Activated naive CD4-positive, alpha-beta T cell treated with anti-CD3 and anti-CD28 coated beads, Interleukin-2, amount 50 U/mL, for 72 hours (primary cell): ENCODE measurements at places on chromosomes 1 and 21. TPM values are rescaled to one million over a fixed set of nuclear protein-coding genes. Genes with fewer than 3 reads are reported as not detected.

The MFAP2 gene
- 0.37 TPM for total RNA-seq

The CAPN2 gene
- 7.0 TPM for total RNA-seq

The SLC44A3 gene
- total RNA-seq = not detected

The SNRNP40 gene
- total RNA-seq = 94.8 TPM

The PRR9 gene
- not detected for total RNA-seq

The ARHGAP29 gene
- 0.16 TPM for total RNA-seq

The SLC37A1 gene
- total RNA-seq = 15.2 TPM

The TBX19 gene
- total RNA-seq = 2.0 TPM

The TMOD4 gene
- 0.77 TPM for total RNA-seq

The ST6GALNAC5 gene
- not detected for total RNA-seq

The PRELP gene
- not detected for total RNA-seq

The VASH2 gene
- 0.39 TPM for total RNA-seq

The MAP10 gene
- 1.9 TPM for total RNA-seq

The LEFTY1 gene
- 0.54 TPM for total RNA-seq

The ACKR1 gene
- total RNA-seq = not detected

The OR2L5 gene
- not detected for total RNA-seq

The WNT2B gene
- 0.16 TPM for total RNA-seq

The OR10R2 gene
- not detected for total RNA-seq

The BTG2 gene
- total RNA-seq = 87.2 TPM

DNA sequence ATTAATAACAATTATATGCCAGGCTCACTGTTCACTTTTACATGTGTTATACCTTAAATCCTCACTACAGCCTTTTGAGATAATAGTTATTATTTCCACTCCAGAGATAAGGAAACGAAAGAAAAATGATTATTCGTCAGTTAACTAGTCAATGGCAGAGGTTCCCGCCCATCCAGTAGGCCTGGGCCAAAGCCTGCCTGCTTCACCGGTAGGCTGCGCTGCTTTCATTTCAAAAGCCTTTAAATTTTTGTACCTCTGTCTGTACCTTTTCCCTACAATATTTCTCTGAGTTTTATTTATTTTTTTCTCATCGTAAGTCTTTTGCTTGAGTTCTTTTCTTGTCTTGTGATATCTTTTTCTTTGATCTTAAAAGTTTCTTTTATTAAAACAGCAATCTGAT lies 3.6 kb downstream of the GPR52 start:
- DNase-seq = no peak

- DNase-seq = no peak
Observed at GRCh38 chr1:219726480-219727272, 113.8 kb upstream of the ZC3H11B start.

GRCh38 chr1:211337430-211338223 lies 11.0 kb downstream of the TRAF5 start:
- DNase-seq = no peak

- DNase-seq = no peak
Observed at GRCh38 chr21:39319251-39319756, 5.9 kb upstream of the BRWD1 start.

DNA sequence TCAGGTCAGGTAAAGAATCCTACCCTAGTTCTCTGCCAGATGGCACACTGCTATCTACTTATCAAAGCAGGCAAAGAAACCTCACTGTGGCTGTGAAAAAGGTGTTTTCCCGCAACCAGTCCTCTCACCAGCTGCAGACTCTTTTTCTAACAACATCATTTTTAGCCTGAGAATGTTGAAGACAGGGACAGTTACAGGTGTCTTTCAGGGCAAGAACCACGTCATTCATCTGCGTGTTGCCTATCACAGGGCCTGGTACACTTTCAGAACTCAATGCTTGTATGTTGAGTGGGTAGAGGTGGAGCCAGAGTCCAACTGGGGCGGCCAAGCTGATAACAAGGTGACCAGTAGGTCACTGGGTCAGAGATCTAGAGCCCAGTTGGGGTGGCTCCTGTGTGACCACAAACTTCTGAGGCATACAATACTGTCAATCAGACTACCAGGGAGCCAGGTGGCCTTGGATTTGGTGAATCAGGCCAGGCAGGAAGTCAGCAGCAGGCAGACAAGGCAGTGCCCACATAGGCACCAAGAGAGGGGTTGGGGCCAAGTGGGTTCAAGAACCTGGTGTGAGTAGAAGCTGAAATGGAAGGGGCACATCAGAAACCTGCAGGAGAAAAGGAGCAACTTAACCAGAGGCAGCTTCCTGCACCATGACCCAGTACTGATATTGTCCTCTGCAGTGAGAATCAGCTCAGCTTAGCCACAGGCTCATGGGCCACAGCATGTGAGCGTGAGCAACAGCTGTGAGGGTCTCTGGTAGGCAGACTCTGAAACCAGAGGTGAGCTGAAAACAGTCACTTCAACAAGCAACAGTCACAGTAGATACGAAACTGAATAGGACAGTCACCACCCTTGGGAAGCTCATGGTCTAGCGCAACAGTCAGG lies 123.6 kb downstream of the DTL start:
- DNase-seq = no peak

GRCh38 chr1:32761253-32761877 lies 55.8 kb downstream of the YARS1 start:
- DNase-seq = no peak

- DNase-seq = no peak
Observed at GRCh38 chr21:16468184-16468583, 738.4 kb downstream of the USP25 start.

DNA sequence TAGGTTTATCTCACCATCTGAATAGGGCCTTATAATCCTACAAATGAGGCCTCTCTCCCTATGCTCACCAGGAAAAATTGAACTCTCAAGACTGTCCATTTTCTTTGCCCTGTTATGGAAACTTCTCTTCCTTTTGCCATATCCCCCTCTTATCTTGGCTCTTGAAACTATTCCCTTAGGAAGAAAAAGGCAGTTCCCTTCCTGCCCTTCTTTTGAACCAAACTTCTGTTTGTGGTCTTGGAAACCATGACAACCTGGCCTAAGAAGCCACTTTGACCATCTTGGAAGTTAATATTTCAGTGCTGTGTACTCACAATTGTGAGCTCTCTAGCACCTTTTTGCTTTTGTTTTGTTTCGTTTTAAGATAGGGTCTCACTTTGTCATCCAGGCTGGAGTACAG lies 40.0 kb downstream of the ATP2B4 start:
- DNase-seq = no peak

DNA sequence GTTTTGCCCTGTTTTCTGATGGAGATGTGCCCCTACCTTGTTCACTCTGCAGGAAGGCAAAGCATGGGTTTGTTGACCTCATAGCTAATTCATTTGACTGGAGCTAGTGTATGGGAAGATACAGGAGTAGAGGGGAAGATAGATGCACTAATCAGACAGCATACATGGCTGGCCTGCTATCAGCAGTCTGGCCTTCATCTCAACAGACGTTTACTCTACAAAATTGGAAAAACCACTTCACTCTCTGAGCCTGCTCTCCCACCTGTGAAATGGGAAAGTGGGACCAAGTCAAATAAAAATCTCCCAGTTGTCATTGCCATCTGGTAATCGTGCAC lies 235.2 kb upstream of the RAB4A start:
- no peak for DNase-seq

- no peak for DNase-seq
Observed at GRCh38 chr1:55204997-55205396, 10.2 kb downstream of the USP24 start.

DNA sequence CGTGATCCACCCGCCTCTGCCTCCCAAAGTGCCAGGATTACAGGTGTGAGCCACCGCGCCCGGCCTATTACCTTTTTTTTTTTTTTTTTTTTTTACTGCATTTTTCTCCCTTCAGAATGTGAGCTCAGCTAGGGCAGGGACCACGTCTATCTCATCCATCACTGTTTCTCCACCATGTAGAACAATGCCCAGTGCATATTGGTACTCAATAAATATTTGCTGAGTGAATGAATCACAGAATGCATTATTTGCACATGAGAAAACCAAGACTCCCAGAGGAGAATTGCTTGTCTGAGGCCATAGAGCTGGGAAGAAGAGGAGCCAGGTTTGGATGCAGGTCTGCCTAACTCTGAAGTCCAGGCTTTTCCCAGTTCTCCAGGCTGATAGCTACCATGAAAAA lies 8.2 kb upstream of the SLC9A1 start:
- DNase-seq = no peak

- no peak for DNase-seq
Observed at GRCh38 chr1:205224736-205225135, 3.0 kb upstream of the TMCC2 start.

DNA sequence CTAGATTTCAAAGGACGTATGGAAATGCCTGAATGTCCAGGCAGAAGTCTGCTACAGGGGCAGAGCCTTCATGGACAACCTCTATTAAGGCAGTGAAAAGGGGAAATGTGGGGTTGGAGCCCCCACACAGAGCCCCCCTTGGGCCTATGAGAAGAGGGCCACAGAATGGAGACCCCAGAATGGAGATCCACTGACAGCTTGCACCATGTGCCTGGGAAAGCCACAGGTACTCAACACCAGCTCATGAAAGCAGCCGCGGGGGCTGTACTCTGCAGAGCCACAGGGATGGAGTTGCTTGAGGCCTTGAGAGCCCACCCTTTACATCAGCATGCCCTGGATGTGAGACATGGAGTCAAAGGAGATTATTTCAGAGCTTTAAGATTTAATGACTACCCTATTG lies 108.7 kb downstream of the DMRTB1 start:
- DNase-seq = peak; percentile 33

DNA sequence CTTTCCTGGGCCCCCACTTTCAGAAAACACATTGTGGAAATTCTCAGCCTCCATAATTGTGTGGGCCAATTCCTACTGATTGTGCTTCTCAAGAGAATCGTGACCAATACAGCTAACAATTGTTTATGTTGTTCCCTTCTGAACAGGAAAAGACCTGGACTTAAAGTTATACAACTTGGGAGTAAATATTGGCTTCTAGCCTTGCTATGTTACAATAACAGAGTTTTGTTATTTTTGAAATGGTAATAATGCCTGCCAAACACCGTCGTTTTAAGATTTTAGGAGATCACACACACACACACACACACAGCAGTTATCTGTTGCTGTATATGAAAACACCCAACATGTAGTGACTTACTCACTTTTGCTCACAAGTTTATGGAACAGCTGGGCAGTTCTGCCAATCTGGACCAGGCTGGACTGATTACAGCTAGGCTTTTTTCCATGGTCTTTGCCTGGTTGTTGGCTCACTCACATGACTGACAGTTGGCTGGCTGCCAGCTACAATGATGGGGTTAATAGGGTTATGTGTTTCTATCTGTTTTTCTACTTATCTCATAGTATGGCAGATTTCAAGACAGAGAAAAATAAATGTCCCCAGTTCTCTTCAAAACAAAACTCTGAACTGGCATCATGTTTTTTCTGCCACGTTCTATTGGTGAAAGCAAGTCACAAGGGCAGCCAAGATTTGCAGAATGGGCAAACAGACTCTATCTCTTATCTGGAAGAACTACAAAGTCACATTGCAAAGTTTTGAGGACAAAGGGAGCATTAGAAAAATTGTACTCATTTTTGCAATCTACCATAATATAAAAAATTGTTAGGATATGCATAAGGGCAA lies 447.5 kb downstream of the NEGR1 start:
- no peak for DNase-seq

- DNase-seq = no peak
Observed at GRCh38 chr1:236419502-236419901, 25.4 kb downstream of the EDARADD start.

- no peak for DNase-seq
Observed at GRCh38 chr1:42981871-42982270, 23.2 kb upstream of the SLC2A1 start.

GRCh38 chr1:48898894-48899293 lies 122.2 kb upstream of the BEND5 start:
- DNase-seq = no peak

GRCh38 chr1:22854688-22855565 lies 117.7 kb downstream of the LACTBL1 start:
- DNase-seq = no peak

DNA sequence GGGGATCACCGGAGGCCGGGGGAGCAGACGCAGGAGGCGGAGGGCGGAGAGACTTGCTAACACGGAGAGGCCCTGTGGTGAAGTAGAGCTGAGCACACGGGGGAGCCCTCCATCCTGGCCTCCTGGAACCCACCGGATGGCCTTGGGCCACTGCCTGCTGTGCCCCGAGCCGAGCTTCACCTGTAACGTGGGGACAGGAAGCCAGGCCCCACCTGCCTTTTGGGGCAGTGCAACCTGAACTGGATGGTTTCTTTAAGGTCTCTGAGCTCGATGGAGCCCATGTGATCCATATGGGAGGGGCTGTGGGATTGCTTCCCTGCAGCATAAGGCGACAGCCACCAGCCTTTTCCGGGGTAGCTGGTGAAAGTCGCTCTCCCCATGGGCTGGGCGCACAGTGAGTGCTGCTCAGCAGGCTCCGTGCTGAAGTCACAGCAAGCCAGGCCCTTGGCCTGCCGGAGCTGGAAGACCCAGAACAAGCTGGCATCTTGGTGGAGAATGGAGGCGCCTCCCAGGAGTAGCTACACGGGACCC lies 35.8 kb downstream of the TFF3 start:
- no peak for DNase-seq

DNA sequence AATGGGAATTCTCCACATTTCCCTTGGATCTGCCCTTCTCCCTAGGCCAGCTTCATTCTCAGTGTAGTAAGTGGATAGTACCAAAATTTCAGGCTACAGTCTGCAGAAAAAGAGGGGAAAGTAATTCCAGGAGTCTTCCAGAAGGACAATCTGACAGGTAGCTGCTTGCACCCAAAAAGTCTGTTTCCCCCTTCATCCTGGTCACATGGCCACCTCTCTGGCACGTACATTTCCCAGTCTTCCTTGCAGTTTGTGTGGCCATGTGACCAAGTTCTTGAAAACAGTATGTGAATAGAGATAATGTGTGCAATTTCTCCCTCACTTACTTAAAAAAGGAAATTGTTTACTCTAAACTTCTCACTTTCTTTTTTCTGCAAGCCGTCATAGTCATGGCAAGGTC lies 14.6 kb upstream of the FMO4 start:
- DNase-seq = no peak

GRCh38 chr1:154181944-154182343 lies 10.0 kb downstream of the TPM3 start:
- no peak for DNase-seq

- DNase-seq = no peak
Observed at GRCh38 chr1:41222496-41222895, 19.6 kb downstream of the SCMH1 start.

- no peak for DNase-seq
Observed at GRCh38 chr1:169786974-169787373, 7.7 kb downstream of the METTL18 start.

GRCh38 chr1:228208831-228209551 lies 1.1 kb downstream of the OBSCN start:
- DNase-seq = no peak

- no peak for DNase-seq
Observed at GRCh38 chr1:6234502-6235295, 1.1 kb downstream of the ICMT start.

GRCh38 chr1:103416681-103417286 lies 108.7 kb upstream of the RNPC3 start:
- no peak for DNase-seq

GRCh38 chr1:52238887-52239707 lies 97.2 kb downstream of the ZFYVE9 start:
- DNase-seq = no peak

- no peak for DNase-seq
Observed at GRCh38 chr1:44508397-44508745, 103.3 kb downstream of the RNF220 start.

- no peak for DNase-seq
Observed at GRCh38 chr1:51583532-51583931, 33.4 kb upstream of the OSBPL9 start.
